CD4-positive, alpha-beta T cell treated with Interferon alpha-2 for 1 hour (primary cell): ENCODE measurements at places on chromosomes 4 and X.

DNA sequence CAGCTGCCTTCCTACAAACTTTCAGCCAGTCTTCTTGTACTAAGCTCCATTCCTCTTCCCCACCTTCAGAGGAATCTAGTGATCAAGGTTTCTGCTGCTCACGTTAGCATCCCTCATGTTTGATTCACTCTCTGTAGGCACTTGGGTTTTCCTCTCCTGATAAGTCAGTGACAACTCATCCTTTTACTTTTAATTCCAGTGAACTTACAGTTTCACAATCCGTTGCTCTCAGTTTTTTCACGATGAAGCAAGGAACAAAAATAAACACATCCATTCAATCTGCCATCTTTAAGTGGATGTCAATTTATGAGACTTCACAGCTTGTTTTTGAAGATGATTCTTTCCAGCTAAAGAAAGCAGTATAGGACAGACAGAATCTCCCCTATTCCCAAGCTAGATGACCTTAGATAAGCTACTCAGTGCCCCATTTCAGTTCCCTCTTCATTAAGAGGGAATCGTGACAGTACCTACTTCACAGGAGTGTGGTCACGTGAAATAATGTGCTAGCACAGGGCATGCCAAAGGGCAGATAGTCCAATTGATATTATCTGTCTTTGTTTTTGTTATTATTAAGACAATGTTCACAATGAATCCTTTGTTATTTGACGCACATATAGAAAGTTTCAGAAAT lies 234.3 kb downstream of the PALLD start:
- no peak for DNase-seq

DNA sequence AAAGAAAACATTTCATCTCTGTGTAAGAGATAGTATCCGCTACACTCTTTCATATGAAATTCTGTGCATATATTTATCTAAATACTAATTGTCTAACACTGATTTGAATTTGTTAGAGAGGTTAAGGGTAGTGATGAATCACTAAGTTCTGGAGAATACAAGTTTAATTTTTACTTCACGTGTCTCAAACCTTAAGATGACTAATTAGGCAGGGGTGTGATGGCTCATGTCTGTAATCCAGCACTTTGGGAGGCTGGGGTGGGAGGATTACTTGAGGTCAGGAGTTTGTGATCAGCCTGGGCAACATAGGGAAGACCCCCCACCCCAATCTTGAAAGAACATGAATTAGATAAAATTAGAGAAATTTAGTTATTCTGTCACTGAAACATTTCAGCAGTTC lies 2241.9 kb downstream of the PCDH7 start:
- no peak for DNase-seq

GRCh38 chr4:100510551-100510950 lies 7.3 kb downstream of the EMCN start:
- no peak for DNase-seq

GRCh38 chrX:104288961-104289360 lies 34.2 kb upstream of the ESX1 start:
- no peak for DNase-seq

- DNase-seq: no peak
Observed at GRCh38 chr4:110184140-110184790, 14.2 kb downstream of the ELOVL6 start.

DNA sequence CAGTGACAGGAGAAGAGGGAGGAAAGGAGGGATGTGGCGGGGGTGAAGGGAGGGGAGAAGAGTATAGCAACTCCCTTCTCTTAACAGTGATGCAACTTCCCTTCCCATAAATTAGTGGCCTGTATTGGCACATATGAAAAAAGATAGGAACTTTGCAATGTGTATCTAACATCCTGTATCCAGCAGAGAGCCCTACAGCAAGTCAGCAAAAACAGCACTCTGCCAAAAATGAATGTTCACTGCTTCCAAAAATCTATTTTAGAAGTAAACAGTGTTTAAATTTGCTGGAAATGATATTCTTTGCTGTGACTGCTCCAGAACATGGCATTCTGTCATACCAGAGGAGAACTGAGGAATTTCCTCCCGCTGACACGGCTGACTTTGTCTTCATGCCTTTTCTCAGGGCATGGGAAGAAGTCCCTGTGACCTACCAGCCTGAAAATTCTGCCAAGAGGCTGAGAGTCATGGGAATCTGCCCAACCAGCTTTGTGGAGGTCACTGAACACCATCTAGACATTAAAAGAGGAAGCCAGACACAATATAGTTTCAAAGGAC lies 343.4 kb upstream of the RASGEF1B start:
- no peak for DNase-seq
